Natural killer cell treated with Interleukin-12 subunit alpha and Interleukin-12 subunit beta and Interleukin-15 and Interleukin-18, amount 100 ng/mL, for 72 hours (primary cell): ENCODE measurements at places on chromosomes 5 and 9. TPM values are rescaled to one million over a fixed set of nuclear protein-coding genes. Genes with fewer than 3 reads are reported as not detected.

GRCh38 chr5:14138608-14139540, 4.3 kb upstream of the TRIO start:
- peaks cover 5% of the 10 kb centered on the region for H3K36me3 ChIP-seq
- H3K4me1 ChIP-seq, result peaks cover 4% of the 10 kb centered on the region
- no peak for DNase-seq
- no peak overlapping the region for H3K4me3 ChIP-seq
- H3K27me3 ChIP-seq, result peaks cover 24% of the 10 kb centered on the region
- no peak overlapping the region for H3K27ac ChIP-seq

SARDH gene
- 0.36 TPM for total RNA-seq

DNA sequence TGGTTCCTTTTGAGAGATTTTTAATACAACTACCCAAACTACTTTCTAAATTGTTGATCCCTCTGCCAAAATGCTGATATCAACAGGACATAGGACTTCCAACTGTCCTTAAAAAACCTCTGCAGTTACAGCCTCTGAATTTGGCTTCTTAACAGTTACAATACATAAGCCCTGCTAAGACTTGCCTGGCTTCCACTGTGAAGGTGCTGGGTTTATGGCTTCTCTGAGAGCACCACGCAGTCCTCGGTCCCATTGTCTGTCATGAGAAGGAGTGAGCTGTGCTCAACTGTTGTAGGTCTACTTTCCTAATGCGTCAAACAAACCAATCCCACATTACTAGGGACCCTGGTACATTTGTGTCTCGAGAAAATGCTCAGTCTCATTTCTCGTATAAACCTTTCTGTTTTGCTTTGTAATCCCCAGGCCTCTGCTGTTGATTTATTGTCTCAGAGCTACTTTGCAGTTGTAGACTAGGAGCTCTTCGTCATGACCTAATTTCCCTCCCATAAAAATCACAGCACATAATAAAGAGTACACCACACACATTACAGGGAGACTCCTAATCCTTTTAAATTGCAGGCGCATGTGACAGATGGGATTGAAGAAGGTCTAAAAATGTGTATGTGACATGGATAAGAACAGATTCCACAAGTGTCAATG, 274.9 kb downstream of the NR3C1 start:
- H3K4me3 ChIP-seq, result no peak overlapping the region
- no peaks in the 10 kb centered on the region for H3K36me3 ChIP-seq
- H3K27me3 ChIP-seq, result no peaks in the 10 kb centered on the region
- no peak overlapping the region for H3K27ac ChIP-seq
- peaks cover 25% of the 10 kb centered on the region for H3K4me1 ChIP-seq

DNA sequence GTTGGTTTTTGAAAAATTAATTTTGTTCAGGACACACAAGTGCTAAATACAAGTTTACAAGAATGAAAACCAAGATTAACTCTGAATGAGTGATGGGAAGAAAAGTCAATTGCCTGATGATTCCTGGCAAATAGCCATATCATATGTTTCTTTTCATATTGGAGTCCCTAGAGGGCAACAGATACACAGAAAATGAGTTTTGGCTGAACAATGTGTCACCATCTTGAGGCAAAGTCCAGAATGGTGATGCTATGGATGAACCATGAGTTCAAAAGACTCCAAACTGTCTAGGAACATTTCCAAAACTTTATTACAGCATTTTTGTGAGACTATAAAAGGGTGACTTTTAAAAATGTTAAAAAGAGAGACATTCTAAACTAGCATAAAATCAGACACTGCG, 382.9 kb downstream of the TMEM161B start:
- no peaks in the 10 kb centered on the region for H3K4me1 ChIP-seq
- no peaks in the 10 kb centered on the region for H3K27me3 ChIP-seq
- H3K27ac ChIP-seq, result no peak overlapping the region
- DNase-seq, result no peak
- H3K36me3 ChIP-seq, result no peaks in the 10 kb centered on the region

ATP6V1G1 gene
- total RNA-seq, result 21.2 TPM

- H3K4me1 ChIP-seq, result no peaks in the 10 kb centered on the region
- H3K27me3 ChIP-seq, result peaks cover 9% of the 10 kb centered on the region
- H3K4me3 ChIP-seq, result no peak overlapping the region
- H3K27ac ChIP-seq, result no peak overlapping the region
- H3K36me3 ChIP-seq, result no peaks in the 10 kb centered on the region
- no peak for DNase-seq
Measured at GRCh38 chr9:84748112-84748511, 78.6 kb downstream of the NTRK2 start.

DNA sequence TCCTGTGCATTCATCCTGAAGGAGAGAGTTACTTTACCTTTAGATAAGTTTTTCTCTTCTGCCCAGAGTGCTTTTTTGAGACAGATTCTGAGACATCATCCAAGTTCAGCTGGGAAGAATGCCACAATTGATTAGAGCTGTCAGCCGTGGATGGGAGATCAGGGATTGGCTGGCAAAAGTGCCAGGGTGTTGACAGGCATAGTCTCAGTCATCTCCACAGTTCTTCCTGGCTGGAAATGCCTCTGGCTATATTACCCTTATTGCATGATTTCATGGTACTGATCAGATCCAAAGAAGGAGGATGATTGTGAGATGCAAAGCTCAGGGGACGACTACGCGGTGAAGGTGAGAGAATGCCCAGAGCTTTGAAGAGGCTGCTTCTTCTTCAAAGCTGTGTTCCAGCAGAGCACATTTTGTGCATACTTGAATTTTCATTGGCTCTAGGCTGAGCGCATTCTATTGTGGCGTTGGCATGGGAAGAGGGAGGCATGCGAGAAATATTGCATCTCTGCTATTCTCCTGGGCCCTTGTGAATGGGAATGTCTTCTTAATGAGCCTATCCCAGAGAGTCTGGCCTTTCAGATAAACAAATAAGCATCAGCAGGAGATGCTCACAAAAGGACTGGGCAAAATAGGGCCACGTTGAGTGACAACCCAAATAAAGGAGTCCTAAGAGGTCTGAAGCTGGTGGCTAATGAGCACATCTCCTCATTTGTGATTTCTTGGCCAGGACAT, 82.1 kb downstream of the GRIA1 start:
- DNase-seq, result no peak
- H3K4me3 ChIP-seq, result no peak overlapping the region
- H3K4me1 ChIP-seq, result no peaks in the 10 kb centered on the region
- no peaks in the 10 kb centered on the region for H3K27me3 ChIP-seq
- no peaks in the 10 kb centered on the region for H3K36me3 ChIP-seq

DNA sequence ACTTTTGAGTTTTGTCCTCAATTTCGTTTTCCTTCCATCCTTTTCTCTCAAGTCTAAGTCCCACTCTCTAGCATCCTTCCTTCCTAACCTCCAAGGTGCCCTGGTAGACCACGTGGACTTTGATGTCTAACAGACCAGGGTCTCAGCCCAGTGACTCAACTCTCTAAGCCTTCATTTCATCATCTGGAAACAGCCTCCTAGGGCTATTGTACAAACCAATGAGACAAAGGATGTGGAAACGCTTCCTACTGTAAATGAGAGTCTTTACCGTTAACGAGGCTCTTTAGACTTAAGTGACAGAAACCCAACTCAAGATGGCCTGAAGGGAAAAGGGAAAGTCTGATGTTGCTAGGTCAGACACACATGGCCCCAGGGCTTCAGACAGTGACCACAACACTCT, 49.2 kb upstream of the CPLX2 start:
- H3K27me3 ChIP-seq, result peaks cover 48% of the 10 kb centered on the region
- no peaks in the 10 kb centered on the region for H3K36me3 ChIP-seq
- H3K4me3 ChIP-seq, result peak overlapping the region; percentile 64
- peak overlapping the region; percentile 21 for H3K27ac ChIP-seq
